Endodermal cell (in vitro differentiated cells): ENCODE measurements at places on chromosomes 11 and 22.
A peak's percentile ranks its signal among the peaks of the same experiment; 100 is the strongest.

DNA sequence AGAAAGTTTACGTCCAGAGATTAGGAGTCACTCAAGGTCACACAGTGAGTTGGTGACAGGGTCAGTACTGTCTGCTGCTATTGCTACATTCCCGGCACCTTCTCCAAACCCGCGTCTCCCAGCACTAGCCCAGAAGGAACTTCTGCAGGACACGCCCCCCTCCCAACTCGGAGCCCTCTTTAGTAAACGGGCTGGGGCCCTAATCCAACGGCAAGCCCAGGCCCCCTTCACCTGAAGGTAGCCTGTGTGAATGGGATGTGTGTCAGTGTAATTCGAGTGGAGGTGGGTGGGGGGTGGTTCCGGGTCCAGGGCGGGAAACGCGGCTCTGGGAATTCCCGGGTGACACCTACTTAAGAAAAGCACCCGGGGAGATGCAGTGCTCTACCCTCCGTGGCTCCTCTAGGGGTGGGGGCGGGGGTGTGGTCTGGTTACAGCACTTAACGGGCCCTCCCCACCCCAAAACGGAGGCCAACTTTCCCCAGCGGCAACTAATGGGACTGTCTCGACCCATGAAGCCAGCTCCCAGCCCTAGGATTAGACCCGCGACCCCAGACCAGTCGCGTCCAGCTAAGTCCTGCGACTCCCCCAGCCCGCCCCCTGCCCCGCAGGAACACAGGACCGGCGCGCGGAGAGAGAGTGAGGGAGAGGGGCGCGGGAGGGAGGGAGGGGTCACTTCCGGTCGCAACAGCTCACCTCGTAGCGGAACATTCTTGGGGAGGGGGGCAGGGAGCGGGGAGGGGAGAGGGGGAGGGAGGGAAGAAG, 468 bp downstream of the PATL1 start:
- DNase-seq, result peak; percentile 89

- DNase-seq, result peak; percentile 93
Measured at GRCh38 chr11:116641561-116642045, 131.2 kb downstream of the BUD13 start.

DNA sequence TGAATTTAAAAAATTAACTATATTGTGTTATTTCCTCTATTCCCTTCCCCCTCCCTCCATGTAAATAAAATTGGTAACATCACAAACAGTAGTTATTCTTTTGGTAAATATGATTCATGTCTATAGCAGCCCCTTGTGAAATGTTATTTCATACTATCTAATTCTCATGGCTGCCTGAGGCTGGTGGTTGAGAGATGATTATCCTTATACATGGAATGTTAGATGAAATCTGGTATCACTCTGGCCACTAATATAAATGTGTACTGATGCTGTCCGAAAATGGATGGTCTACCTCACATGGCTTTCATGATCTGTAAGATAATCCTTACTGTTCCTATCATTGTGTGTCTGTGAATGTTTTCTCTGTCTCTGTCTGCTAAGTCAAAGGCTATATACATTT, 25.0 kb upstream of the EXPH5 start:
- DNase-seq, result no peak

DNA sequence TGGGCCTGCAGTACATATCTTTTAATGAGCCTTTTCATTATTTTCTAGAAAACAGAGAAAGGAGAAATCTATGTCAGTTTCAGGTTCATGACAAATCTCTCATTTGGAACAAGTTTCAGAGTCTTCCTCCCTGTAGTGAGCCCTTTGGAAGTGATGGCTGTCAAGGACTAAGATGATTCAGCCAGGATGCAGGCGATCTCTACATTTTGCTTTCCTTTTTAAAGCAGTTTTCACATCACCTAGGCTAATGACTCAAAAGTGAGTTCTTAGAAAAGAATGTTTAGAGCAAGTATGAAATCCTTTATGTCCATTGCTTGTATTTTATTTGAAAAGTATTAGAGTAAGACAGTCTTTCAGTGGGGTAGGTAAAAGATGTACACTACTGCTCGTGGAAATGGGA, 130.1 kb downstream of the TRPC6 start:
- DNase-seq, result no peak

DNA sequence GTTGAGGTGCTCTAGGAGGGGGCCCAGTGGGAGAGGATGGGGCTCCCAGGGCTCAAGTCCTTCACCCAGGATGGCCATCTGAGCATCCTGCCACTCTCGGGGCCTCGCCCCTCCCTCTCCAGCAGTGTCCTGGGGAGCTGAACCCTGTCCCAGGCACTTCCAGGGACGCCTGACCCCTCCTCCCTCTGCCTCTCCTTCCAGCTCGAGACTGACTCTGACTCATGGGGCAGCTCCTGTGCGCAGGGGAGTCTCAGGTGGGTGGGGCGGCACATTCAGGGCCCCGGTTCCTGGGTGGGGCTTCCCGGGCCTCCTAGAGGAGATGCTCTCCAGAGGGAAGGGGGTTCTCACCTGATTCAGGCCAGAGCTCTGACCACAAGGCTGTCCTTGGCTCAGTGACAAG, 77.1 kb upstream of the IGLL5 start:
- DNase-seq, result no peak

- DNase-seq, result no peak
Measured at GRCh38 chr11:61702701-61703312, 22.6 kb downstream of the DAGLA start.

DNA sequence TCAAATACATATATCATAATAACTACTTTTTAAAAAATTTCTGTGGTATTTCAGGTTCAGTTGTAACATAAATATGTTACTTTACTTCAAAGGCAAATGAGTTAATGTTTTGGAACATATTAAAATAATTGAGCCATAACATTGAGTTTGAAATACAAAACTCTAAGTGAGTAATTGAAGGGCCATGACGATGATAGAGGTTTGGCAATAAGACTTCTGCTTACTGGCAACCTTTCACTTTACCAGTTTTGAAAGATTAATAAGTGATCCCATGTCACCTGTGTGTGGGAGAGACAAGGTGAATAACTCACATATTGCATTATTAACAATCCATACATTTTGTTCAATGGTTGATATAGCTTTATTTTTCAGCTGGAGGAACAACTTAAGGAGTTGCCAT, 144.4 kb downstream of the GRIA4 start:
- no peak for DNase-seq

- DNase-seq, result no peak
Measured at GRCh38 chr11:49221112-49221511, 12.7 kb upstream of the FOLH1 start.

DNA sequence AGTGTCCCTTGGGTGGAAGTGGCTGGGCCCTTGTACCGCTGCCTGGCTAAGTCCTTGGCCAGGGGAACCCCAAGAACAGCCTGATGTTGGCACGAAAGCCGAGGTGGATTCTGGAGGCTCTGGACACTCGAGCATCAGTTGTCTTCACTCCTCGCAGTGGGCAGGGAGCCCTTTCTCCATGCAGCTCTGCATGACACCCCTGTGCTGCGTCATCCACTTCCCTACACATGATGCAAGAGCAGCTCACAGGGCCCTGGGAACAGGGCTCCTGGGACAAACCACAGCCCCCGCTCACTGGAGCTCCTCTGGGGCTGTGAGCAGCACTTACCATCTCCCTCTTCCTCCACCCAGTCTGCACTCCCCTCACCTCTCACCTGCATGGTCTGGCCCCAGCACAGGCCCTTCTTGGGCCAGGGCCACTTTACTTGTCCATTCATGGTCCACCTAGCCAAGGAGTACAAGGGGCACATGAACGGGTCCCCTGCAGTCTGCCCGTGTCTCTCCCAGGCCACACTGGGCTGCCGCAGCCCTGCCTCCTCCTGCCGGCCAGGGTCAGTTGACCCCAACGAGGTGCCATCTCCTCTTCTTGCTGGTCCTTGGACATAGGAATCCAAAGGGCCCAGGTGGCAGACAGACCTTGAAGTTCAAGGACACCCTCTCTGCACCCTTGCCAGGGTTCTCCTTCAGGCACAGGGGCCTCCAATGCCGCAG, 66.5 kb downstream of the IGF2 start:
- DNase-seq, result no peak

GRCh38 chr11:22780952-22781593, 48.5 kb downstream of the SVIP start:
- no peak for DNase-seq

DNA sequence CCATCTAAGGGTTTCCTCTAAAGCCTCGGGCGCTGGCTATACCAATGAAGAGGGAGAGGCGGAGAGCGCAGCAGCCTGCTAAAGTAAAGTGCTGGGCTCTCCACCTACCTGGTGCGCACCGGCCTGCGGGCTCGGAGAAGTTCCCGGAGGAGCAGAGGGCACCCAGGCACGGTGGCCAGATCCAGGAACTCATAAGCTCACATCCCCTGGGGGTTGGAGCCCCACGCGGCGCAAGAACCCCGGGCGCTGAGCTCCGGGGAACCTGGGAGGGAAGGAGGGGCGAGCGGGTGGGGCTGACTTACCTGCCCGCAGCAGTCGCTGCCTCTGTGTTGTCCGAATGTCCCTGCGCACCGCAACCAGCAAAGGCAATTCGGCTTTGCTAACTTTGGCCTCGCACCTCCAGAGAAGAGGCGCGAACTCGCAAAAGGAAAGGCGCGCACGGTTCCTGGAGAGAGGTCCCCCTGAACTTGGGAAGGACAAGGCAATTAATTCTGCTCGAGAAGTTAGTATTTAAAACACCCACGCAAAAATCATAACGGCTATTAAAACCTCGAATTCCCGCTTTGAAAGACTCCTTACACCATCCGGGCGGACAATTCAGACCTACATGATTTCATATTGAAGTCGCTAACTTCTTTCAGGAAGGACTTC, 127.6 kb upstream of the C11orf58 start:
- peak; percentile 80 for DNase-seq

DNA sequence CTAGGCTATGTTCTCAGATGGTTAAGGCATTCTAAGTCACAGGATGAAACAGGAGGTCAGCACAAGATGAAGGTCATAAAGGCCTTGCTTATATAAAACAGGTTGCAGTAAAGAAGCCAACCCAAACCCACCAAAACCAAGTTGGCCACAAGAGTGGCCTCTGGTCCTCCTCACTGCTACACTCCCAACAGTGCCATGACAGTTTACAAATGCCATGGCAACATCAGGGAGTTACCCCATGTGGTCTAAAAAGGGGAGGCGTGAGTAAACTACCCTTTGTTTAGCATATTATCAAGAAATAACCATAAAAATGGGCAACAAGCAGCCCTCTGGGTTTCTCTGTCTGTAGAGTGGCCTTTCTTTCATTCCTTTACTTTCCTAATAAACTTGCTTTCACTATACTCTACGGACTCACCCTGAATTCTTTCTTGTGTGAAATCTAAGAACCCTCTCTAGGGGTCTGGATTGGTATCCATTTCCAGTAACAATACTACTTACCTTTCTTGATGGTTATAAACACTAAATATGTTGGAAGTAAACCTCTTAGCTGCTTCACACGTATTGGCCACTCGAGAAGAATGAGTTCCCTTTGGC, 1237.9 kb downstream of the FAM181B start:
- DNase-seq, result peak; percentile 48

DNA sequence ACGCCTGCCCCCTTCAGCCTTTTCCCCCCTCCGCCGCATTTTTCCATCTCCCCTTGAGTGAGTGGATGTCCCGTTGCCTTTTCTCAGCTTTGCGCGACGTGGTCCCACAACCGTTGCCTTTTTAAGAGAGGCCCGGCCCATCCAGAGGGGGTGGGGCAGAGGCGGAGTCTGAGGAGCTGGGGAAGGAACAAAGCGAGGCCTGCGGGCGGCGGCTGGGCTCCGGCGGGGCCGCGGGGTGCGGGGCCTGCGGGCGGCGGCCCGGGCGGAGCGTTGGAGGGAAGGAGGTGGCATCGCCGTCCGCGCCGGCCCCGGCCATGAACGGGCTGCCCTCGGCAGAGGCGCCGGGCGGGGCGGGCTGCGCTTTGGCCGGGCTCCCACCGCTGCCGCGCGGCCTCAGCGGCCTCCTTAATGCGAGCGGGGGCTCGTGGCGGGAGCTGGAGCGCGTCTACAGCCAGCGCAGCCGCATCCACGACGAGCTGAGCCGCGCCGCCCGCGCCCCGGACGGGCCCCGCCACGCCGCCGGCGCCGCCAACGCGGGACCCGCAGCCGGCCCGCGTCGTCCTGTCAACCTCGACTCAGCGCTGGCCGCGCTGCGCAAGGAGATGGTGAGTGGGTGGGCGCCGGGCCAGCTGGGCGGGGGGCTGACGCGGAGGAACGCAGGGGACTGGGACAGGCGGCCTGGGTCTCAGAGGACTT, at the start of gene FAM89B:
Gene FAM89B, plus strand, starts transcription at position 183 of the 696 bp plus-strand sequence. Its CDS starts 132 bp downstream, at position 315.
- DNase-seq, result peak; percentile 94

DNA sequence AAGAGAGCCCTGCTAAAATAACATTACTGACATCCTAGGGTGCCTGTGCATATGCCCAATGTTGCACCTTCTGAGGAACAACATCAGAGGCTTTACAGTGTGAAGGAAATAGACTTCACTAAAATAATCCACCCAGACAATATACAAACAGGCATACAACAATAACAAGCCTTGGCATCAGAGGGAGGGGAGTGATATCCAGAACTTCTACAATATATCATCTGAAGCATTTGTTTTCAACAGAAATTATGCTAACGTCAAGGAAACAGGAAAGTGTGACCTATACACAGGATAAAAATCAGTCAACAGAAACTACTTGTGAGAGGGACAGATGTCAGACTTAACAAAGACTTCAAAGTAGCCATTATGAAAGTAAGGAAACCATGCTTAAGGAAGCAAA, 81.3 kb downstream of the CTNND1 start:
- DNase-seq, result no peak

DNA sequence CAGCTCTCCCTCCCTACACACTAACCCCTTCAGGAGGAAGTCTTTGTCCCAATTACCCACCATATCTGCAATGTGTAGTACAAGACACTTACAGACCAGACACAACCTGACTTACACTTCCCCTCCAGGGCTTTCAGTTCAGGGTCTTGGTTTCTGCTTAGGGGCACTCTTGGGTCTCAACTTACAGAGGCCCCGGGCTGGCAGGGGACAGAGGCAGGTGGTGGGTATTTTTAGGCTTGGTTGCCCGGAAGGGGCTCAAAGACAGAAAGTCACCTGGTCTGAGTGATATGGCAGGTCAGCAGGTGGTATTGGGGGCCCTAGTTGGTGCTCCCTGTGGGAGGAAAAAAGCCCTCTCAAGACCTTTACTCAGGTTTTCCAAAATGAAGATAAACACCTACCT, 3.4 kb upstream of the TMEM184B start:
- no peak for DNase-seq

GRCh38 chr11:19864141-19865140, 151.8 kb downstream of the NAV2 start:
- DNase-seq, result no peak

GRCh38 chr11:10878408-10879214, 20.8 kb upstream of the ZBED5 start:
- DNase-seq, result peak; percentile 58

DNA sequence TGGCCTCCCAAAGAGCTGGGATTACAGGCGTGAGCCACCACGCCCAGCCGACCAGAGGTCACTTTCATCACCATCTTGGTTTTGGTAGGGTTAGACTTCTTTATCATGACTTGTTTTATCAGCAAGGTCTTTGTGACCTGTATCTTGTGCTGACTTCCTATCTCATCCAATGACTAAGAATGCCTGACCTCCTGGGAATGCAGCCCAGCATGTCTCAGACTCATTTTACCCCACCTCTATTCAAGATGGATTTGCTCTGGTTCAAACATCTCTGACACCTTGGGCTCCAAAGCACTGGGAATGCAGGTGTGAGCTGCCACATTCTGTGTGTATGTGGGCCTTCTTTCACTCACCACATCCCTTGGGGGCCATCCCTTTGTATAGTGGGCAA, 5.1 kb upstream of the TALDO1 start:
- DNase-seq, result peak; percentile 61
